ENCODE measurements at places on chromosomes 6 and 20. TPM values are rescaled to one million over a fixed set of nuclear protein-coding genes. Genes with fewer than 3 reads are reported as not detected.

EPHA7 gene
- polyA plus RNA-seq = 39.5 TPM

DNA sequence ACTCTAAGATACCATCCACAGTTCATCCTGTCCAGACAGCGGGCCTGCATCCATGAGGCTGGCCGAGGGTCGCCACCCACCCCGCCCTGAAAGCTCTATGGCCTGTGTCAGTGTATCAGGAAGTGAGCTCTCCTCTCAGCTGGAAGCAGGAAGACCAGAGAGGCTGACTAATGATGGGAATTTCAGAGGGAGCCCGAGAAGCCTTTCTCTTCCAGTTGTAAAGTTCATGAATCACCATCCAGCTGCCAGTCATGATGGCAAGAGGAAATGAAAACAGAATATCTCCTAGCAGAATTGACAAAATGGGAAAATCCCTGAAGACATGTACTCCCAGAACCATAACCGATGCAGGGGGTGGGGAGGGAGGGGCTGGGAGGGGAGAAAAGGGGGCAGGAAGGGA is 109.6 kb upstream of the RPS6KA2 start:
- no peak for DNase-seq

DNA sequence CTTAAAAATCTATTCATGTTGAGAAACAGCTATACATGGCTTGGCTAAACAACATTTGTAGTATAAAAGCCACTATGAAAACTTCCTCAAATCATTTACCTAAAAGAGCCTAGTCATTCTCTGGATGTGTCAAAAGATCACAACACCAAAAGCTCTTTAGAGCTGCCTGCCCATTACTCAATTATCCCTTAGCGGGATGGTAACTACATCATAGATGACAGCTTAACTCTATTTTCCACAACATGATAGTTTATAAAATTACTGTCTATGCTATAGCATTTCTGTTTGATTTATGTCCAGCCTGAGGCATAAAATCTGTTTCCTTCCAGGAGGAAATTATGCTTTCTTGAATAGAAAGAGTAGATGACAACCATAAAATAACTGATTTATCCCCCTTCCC is 777.6 kb upstream of the HS3ST5 start:
- no peak for DNase-seq

DNA sequence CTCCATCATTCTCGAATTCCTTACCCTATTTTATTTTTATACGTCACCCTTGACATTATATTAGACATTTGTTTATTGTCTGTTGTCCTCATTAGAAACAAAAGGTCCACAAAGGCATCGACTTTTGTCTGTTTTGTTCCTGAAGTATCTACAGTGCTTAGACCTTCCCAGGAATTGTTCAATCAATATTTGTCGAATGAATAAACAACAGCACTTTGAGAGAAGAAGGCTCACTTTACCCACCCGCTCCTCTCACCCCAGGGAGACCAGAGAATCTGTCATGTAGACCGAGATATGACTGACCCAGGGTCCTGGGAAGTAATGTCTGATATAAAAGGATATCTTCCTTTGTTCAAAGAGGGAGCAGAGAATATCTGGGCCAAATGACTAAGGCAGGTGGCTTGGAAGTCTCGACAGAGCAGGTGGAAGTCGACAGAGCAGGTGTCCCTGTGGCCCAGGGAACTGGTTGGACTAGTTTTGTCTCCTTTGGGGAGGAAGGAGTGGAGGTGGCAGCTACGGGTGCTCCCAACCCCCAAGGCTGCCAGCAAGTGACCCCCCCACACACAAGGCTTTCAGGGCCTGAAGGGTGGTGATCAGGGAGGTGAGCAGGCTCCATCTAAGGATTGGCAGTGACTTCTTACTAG is 14.8 kb upstream of the CHMP4B start:
- no peak for DNase-seq

Measured in cardiac muscle cell (in vitro differentiated cells and primary cell).